Dermis blood vessel endothelial cell (primary cell): ENCODE measurements at places on chromosomes 2 and 18. TPM values are rescaled to one million over a fixed set of nuclear protein-coding genes. Genes with fewer than 3 reads are reported as not detected.

GRCh38 chr2:190916829-190917228 is 36.2 kb downstream of the GLS start:
- no peak for DNase-seq

DNA sequence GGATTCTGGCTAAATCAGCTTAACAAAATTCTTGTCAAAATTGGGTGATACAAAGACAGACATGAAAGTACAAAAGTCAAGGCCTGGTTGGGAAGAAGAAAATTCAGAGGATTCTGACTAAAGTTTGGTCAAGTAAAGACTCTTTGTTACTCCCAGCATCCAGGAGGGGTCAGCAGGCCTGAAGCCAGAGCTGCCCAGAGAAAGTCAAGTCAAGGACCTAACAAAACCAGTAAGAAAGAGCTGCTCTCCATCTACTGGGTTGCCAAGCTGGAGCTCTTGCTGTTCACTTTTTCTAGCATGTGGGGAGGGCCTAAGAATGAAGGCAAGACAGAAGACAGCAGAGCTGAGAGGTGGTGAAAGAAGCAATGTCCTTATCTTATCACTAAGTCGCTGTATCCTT is 143.3 kb downstream of the C1D start:
- DNase-seq = no peak

Gene WDCP
- total RNA-seq = 11.4 and 13.3 TPM in 2 replicates

Gene C1QL2
- total RNA-seq = not detected in 2 replicates

- no peak for DNase-seq
These were observed 408.7 kb upstream of the HS6ST1 start for GRCh38 chr2:128727404-128727803.

Gene DIPK1C
- total RNA-seq = not detected in 2 replicates

DNA sequence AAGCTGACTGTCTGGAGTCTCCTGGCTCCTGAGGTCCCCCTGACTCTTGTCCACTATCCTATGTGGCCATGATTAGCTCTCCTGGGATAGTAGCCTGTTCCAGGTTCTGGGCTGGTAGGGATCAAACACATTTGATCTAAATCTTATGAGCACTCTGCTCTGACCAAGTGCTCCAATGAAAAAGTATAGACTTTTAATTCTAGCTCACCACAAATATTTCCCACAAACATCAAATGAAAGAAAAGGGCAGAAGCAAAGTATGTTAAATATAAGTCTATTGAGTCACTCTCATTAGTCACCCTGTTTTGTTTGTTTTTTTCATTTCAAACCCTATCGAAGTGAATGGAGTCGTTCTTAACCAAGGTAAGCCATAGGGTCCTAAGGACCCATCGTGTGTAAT is 39.7 kb upstream of the NEDD4L start:
- DNase-seq = no peak

Gene AQP12B
- not detected in 2 replicates for total RNA-seq

GRCh38 chr2:69624131-69624530 is 19.4 kb downstream of the AAK1 start:
- DNase-seq = no peak

DNA sequence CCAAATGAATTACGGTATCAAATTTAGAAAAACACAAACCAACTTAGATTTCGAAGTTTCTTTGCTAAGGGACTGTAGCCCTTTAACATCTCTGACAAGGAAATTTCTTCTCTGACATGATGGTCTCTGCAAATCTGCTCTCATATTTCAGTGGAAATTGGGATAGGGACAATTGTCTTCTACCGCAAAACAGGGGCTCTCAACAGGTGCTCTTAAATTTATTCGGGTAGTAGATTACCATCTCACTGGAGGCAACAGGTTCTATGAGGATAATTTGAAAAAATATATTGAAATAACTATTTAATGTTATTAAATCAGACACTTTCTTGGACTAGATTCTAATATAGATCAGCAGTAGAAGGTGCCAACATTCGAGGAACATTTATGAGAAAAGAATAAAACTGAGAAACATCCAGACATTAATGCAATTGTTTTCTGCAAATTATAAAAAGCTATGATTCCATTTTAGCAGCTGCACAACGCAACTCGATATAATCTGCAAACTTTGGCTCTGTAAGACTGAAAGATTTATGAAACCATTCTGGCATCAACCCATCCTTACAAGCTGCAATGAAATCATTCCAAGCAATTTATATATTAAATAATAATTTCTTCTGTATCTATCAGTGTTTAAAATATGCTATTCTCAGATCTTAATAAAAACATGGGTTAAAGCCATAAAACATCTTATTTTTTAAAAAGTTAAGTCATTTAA is 10.0 kb upstream of the BCL2 start:
- DNase-seq = no peak
